Mucosa of descending colon (tissue), 3 donors: ENCODE measurements at places on chromosomes 5 and 9. TPM values are rescaled to one million over a fixed set of nuclear protein-coding genes. Genes with fewer than 3 reads are reported as not detected.

Gene SCGB3A2
- not detected for total RNA-seq

Gene C5orf47
- total RNA-seq = not detected

Gene KLHL3
- 6.7 TPM for total RNA-seq

Gene ADAMTS19
- 0.75 TPM for total RNA-seq

Gene TRIM52
- total RNA-seq = 18.8 TPM

Gene ENTREP1
- 3.4 TPM for total RNA-seq

Gene ARAP3
- 8.0 TPM for total RNA-seq

Gene SLC45A2
- total RNA-seq = 1.2 TPM

Gene TMEM171
- 34.5 TPM for total RNA-seq

Gene WNT8A
- not detected for total RNA-seq

Gene ARL10
- total RNA-seq = 2.3 TPM

Gene SLC1A3
- total RNA-seq = 7.9 TPM
